ENCODE measurements at places on chromosomes 2 and 18.

- DNase-seq = no peak
Measured at GRCh38 chr2:217162533-217162932, 302.7 kb upstream of the TNP1 start.

GRCh38 chr2:155062250-155062921 lies 363.9 kb downstream of the KCNJ3 start:
- DNase-seq = no peak

GRCh38 chr18:55179835-55180234 lies 220.6 kb upstream of the CCDC68 start:
- no peak for DNase-seq

DNA sequence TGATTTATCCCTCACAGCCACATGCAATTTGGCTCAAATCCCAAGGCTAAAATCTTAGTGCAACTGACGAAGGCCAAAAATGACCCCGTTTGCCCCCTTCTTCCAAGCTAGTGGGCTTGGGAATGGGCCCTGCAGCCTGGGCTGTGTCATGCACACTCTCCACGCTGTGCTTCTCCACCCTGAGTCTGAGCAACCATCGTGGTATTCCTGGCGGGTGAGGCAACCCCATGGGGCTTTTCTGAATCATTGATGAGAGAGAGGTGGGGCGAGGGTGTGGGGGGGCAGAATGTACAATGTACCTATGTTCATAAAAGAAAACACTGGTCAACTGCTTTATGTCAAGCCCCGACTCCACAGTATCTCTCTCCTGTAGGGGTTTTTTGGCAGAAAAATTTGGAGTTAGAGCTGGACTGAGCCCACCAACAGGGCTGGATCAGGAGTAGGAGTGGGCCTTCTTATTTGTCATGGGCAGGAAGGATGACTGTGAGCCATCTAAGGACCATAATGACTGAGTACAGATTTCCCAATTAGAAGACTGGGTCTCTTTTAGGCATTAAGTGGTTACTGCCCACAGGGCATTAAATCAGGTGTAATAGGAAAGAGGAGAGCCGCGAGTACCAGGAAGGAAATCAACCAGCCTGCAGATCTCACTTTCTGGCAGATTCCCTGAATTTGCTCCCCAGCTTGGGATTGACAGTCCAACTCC lies 8.9 kb downstream of the SULT1C2 start:
- no peak for DNase-seq

DNA sequence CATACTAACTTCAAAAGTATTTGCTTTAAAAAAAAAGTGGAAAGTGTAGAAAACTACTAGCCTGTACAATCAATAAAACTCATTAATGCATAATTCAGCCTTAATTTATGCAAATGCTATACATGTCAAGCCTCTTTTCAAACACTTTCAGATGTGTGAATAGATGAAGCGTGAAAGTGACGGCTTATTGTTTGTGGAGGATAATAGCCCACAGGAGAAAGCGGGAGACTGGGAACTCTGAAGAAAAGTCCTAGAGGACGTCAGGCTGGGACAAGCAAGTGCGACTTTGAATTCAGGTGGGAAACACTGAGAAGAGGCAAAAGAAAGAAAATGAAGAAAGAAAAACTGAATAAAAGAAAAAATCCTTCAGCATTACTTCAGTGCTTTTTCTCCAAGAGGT lies 108.5 kb downstream of the STK39 start:
- no peak for DNase-seq
